ENCODE measurements at places on chromosomes 13 and 19.

DNA sequence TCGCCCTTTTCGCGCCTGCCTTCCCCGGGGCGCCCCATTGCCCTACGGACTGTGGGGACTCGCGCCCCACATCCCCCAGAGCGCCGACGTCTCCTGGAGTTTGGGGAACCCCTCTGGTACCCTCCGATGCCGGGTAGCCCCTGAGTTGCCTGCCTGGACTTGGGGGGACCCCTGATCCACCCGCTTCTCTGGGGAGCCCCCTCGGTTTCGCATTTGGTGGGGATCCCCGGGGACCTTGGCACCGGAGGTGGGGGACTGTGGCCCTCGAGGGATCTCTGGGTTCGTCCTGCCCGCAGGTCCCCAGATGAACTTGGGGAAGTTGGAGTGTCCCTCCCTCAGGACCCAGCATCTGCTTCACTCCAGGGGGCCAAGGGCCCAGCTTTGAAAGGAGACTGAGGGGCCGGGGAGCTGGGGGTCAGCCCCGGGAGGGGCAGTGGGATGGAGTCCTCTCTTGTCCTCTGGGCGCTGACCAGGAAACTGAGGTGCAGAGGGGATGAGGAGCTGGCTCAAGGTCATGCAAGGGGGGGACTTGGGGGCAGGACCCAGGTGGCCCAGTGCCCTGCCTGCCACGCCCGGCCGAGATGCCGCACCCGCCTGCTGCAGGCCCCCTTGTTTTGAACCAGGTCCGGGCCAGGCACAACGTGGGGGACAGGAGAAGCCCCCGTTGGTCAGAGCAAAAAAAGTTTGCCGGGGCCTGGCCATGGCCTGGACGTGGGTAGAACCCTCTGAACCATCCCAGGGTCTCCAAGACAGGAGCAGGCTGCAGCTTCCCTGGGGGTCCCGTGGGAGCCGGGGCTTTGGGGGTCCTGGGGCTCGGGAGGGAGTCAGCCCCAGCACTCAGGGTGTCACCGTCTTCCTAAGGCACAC is 1.0 kb downstream of the EFNA2 start:
- DNase-seq: no peak

DNA sequence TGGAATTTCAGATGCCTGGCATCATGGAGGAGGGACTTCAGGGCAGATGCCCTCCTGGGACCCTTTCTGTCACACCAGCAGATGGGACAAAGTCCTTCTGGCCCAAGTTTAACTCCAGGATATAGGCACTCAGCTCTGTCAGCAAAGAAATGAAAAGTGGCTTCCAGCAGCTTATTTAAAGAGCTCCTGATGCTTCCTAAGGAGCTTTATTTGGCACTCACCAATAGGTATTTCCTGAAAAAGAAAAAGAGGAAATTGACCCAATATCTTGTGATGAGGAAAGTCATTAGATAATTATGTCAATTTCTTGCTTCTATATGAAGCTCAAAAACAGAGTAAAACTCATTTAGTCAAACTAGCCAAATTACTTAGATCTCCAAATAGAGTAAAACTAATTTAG is 224.6 kb downstream of the RAP2A start:
- DNase-seq: no peak

GRCh38 chr13:65719831-65720230 is 1510.3 kb downstream of the PCDH9 start:
- no peak for DNase-seq

GRCh38 chr19:38333245-38333644 is 2.4 kb upstream of the CATSPERG start:
- no peak for DNase-seq

DNA sequence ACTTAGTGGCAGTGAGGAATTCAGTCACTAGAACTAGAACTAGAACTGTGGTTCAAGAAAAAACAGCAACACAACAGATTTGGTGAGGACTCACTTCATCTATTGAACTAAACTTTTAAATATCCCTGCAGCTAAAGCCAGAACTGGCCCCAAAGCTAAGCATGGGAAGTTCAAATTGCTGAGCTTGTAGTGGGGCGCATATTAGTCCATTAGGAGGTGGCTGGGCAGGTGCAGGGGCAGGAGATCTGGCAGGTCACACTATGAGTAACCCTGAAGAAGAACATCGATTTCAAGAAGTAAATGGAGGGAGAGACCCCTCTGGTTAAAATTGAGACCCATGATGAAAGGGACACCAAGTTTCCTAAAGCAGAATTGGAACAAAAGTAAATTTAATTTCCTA is 73.8 kb upstream of the UBAC2 start:
- no peak for DNase-seq

- no peak for DNase-seq
These were observed 10.1 kb downstream of the GRIN2D start for GRCh38 chr19:48403606-48404005.

GRCh38 chr13:30697177-30697953 is 38.0 kb upstream of the ALOX5AP start:
- no peak for DNase-seq

DNA sequence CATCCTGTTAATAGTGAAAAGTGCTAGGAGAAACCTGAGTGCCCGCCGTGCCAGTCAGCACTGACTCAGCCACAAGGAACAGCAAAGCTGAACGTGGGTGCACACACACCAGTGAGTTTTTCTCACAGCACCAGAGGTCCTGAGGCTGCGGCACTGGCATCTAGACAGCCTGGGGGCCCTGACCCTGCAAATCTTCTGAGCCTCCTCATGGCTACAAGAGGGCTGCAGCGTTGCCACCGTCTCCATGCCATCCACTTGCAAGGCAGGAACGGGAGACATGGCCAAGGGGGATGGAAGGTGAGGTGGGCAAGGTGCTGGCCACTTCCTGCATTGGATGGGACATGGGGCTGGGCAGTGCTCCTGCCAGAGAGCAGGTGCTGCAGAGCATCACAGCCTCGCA is 211.2 kb upstream of the SOX1 start:
- no peak for DNase-seq
